Activated T-cell treated with anti-CD3 and anti-CD28 coated beads for 1 hour (primary cell): ENCODE measurements at places on chromosomes 11 and 22.

DNA sequence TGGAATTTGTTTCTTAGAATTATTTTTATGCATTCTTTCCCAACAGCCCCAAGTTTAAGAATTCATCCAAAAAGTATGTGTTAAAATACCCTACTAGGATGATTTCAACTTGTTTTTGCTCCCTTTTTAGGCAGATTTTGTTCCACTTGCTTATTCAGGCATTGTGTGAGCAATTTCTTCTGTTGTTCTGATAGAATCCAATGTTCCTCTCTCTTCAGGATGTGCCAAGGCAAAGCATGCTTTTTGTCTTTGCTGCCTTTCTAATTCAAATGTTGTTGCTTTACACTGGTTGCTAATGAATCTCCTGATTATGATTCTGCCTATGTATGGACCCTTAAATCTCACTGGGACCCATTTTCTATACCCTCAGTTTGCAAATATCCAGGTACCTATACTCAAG is 131.2 kb upstream of the ARHGAP42 start:
- DNase-seq = no peak

- no peak for DNase-seq
Observed at GRCh38 chr11:117700551-117700950, 96.5 kb downstream of the DSCAML1 start.

DNA sequence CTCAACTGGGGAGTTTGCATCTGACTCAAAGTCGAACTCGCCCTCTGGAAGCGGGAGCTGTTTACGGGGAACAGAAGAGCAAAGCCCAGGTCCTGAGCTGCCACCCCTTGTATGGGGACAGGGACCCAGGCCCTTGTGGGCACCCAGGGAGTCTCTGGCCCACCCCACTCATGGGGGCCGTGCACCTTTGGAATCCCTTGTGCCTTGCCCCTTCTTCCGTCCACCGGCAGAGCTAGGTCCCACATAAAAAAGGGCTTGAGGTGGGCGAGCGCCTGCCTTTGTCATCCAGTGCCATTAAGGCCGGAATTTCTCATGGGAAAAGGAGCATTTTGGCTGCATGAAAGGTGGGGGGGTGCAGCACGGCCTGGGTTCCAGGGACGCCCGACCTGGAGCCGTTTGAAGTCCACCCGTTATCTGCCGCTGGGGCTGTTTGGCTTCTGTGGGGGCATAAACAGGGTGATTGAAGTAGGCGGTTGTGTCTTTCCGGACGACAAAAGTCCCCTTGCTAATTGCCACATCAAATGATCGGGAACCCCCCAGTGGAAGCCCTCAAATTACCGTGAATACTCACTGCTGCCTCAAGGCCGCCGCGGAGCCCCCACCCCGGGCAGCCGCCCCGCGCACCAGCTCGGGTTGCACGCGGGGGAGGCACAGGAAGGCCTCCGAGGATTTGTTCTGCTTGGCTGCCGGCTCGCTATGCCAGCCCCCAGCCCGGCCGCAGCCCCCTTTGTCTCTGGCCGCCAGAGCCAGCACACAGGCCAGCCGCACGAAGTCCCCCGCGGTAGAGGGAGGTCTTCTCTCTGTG is 49.0 kb upstream of the FGF3 start:
- DNase-seq = no peak

DNA sequence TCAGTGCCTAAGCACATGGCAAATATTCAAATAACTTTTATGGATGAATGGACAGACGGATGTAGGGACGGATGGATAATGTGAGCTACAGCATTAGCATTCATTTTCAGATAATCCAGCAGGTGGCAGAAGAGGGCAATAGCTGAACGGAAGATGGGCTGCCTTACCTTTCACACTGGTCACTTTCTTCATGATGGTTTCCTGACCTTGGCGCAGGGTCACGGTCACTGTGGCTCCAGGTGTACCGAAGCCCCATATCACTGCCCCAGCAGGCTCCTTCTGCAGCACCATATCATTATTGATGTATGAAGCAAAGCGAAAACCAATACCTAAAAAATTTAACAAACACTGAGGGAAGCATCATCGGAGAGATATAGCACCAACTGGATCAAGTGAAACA is 4.3 kb downstream of the SIAE start:
- DNase-seq = peak; percentile 20

DNA sequence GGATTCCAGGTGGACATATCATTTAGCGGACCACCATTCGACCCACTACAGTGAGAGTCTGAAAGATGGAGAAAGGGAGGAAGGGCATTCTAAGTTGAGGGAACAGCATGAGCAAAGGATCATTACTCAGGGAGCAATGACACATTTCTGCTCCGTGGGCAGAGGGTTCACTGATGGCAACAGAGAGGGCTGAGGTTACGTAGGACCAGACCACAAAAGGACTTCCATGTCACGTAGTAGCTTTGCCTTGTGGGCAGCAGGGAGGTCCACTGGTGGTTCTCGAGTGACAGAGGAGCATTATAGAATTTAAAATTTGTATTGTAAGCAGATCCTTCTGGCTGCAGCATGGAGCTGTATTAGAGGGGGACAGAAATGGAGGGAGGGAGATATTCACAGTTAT is 109.7 kb upstream of the NAV2 start:
- no peak for DNase-seq

DNA sequence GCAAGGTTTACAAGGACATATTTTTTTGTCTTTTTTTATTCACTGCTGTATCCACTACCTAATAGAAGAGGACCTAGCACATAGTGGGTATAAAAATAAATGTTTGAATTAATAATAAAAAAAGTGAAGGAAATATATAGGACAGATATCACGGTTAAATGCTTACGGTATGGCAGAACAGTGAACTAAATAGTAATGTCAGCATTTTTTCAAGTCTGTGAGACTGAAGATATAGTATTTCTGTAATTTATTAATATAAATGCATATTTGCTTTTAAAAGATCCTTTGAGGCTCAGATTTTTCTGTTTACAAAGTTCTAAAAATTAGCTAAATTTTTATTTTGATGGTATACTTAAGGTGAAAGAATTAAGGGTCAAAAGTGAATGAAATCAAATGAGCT is 68.6 kb upstream of the CNTN5 start:
- no peak for DNase-seq

DNA sequence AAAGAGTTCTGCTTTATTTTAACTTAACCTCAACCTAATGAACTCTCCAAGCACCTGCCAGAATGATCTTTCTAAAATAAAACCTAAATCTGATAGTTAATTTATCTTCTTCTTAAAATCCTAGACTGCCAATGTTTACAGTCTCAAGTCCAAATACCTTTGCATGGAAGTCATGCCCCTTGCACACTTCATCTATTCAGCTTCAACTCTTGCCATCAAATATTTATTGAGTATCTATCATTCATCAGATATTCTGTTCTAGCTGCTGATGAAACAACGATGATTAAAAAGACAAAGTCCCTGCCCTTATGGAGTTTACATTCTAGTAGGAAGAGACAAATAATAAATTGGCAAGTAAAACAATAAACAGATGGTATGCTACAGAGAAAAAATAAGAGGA is 101.7 kb downstream of the APOL5 start:
- DNase-seq = no peak
